ENCODE measurements at places on chromosomes 16 and 17.
A peak's percentile ranks its signal among the peaks of the same experiment; 100 is the strongest.

GRCh38 chr17:4720787-4721186 is 10.4 kb downstream of the ARRB2 start:
- no peak for DNase-seq

- no peak for DNase-seq
Observed at GRCh38 chr17:55584055-55584685, 72.9 kb upstream of the SMIM36 start.

- no peak for DNase-seq
Observed at GRCh38 chr17:78010759-78011158, 52.3 kb downstream of the TNRC6C start.

GRCh38 chr17:45718791-45719190 is 65.3 kb upstream of the CRHR1 start:
- DNase-seq = no peak

GRCh38 chr17:13596241-13596923 is 5.3 kb downstream of the HS3ST3A1 start:
- DNase-seq = no peak

- no peak for DNase-seq
Observed at GRCh38 chr16:74202009-74202408, 94.6 kb upstream of the PSMD7 start.

GRCh38 chr17:75698659-75699058 is 22.6 kb upstream of the ITGB4 start:
- DNase-seq = no peak

GRCh38 chr17:4785311-4786105 is 656 bp downstream of the VMO1 start:
- no peak for DNase-seq

DNA sequence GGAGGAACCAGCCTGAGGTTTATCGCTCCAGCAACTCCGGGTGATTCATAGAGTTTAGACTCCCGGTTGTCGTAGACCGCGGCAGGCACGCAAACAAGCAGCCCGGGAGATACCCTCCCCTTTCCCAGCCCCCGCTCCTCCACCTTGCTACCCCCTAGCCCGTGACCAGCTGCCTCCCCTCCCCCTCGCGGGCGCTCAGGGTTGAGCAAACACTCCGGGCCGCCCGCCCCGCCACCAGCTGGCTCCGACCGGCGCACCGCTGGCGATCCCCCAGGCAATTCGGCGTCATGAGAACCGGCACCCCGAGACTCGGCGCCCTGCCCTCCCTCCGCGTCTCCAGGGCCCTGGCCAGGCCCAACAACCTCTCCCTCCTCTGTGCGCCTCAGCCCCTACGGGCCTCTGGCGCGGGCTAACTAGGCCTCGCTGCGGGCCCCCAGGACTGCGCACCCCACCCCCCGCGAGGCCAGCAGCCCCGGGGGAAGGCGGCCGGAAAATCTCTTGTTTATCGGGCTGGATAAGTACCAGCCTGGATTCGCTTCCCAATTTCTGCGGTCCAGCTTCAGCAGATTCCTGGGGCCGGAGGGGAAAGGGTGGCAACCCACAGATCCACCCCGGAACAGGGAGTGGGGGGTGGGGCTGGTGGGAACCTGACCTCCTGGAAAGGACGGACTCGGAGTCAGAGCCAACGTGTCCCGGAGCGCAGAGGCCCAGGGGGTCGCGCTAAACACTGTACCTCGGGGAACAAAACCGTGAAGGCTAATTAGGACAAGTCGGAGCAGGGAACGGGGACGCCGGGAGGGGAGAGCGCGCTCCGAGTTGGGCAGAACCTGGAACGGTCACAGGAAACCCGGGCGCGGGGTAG is 951 bp upstream of the GPRC5C start:
- DNase-seq = peak; percentile 69

DNA sequence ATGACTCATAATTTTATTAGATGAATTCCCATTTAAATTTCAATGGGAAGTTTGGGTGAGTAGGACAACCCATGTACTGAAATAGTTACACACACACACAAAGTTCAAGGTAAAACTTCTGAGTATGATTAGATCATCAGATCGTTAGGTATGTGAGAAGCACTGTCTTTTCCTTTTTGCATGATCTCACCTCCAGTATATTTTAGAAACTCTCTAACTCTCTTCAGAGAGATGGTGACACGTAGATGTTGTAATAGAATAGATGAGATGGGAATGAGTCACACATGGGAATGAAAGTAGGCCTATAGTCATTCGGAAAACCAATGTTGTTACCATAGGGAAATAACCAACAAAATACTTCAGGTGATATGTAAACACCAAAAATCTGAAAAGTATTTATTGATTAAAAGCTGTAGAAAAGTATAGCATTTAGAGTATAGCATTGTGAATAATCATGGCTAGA is 22.2 kb downstream of the KRT23 start:
- DNase-seq = peak; percentile 81

DNA sequence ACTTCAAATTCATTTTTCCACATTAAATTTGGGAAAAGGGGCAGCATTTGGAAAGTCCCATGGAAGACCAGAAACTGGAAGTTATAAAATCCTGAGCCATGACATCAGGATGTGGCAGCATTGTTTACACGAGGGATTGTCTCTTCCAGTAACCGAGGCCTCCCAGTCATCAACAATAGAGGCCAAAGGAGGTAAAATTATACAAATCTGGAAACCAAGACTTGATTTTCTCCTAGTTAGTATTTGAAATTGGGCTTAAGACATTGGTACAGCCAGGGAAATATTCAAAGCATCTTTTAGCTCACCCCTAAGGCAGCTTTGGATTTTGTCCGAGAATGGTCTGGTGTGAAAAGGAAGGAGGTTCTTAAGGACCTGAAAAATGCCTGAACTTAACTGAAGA is 251.6 kb upstream of the FOXF1 start:
- DNase-seq = no peak

DNA sequence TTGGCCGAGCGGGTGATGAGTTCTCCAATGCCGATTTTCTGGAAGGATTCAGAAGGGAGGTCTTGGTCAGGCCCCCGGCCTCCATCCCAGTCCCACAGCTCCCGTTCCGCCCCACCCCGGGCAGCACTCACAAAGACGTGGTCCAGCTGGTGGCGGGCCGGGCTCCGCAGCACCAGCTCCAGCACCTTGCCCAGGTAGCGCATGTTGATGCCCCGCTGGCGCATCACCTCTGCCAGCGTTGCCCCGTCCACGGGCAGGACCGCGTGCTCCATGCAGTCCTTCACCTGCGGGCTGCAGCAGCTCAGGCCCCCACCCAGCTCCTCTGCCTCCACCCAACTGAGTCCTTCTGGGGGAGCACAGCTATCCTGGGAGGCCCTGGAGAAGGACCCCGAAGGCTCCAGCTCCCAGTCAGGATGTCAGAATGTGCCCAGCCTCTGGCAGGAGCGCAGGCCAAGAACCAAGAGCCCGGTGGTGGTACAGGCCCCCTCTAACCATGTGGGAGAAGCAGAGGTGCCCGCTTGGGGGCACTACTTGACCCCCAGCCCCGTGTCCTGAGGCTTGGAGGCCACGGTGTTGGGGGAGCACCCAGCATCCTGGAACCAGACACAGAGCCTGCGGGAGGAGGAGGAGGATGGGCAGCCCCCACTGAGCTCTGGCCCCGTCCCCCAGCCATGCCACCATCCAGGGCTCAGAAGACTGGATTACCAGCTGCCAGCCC is 16.2 kb downstream of the CLUH start:
- no peak for DNase-seq

- no peak for DNase-seq
Observed at GRCh38 chr16:70540994-70541393, 17.4 kb downstream of the SF3B3 start.

DNA sequence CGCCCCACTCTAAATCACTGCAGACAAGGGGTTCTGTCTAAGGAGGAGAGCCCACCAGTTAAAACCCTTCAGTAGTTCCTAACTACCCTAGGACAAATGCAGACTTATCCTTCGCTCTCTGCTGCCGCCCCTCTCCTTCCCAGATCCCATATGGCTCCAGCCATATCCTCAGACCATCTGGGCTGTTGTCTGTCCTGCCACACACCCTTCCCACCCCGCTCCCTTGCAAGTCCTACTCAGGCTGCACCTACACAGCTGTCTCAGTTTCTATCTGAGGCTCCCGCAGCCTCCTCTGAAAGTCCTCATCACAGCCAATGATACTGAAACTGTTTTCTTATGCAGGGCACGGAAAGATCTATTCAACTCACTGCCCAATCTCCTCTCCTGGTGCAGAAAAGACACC is 720 bp upstream of the BCKDK start:
- no peak for DNase-seq

- DNase-seq = no peak
Observed at GRCh38 chr16:67969254-67970039, 1.0 kb upstream of the SLC12A4 start.

GRCh38 chr16:4696172-4696904 is 3.0 kb downstream of the NUDT16L1 start:
- no peak for DNase-seq

DNA sequence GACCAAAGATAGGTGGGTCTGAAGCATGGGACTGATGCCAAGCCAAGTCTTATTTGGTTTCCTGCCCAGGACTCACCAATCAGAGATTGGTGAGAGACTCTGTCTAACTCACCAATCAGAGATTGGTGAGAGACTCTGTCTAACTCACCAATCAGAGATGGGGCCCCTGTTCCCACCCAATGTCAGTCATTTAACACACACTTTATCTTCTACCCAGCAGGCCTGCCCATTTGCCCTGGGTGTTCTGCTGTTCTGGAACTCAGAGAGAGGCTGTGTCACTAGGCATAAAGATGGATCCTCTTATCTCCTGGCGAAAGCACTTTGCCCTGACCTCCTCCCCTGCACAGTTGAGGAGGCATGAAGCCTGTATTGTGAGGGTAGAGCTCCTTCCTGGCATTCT is 5.4 kb upstream of the RHOT1 start:
- no peak for DNase-seq

DNA sequence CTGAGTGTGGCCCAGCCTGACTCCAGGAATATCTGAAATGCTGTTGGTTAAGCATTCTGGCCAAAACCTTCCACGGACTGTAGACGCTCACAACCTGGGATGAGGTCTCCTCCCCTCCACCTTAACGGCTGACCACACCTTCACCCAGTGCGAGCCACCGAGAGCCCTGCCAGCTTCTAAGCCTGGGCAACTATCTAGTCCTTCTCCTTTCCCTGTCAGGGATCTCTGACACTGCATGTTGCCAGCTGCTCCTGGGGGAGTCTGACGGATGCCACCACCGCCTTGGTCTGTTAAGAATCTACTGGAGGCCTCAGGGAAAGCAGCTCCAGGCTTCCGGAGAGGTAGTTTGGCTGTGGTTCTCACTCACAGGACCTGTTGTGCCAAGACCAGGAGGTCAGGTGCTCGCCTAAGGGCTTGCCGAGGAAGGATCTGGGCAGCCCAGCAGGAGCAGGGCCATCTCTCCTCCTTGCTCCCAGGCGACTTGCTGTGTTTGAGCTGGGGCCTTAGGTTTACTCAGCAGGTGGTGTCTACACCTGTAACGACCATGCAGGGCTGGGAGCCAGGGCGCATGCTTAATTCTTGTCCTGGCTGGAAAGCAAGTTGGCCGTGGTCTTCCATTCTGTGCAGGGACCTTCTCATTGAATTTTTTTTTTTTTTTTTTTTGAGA is 111.8 kb downstream of the NTN1 start:
- DNase-seq = no peak

DNA sequence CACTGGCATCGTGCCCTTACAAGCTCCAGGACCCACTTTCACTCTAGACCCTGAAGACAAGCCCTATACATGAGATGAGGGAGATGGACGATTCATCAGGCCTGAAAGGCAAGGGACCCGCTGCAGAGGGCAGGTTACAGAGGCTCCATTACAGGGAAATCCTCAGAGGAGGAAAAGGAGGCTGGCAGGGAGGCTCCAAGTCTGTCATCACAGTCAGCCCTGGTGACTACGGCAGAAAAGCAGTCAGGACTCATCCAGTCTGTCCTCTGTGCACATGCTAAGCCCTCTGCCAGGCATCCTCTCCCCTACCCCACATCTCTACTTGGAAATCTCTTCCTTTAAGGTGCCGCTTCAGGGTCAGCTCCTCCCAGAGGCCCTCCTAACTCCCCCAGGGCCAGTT is 197.7 kb upstream of the CDH5 start:
- DNase-seq = no peak

- DNase-seq = no peak
Observed at GRCh38 chr17:41343029-41343428, 7.6 kb downstream of the KRT33A start.

DNA sequence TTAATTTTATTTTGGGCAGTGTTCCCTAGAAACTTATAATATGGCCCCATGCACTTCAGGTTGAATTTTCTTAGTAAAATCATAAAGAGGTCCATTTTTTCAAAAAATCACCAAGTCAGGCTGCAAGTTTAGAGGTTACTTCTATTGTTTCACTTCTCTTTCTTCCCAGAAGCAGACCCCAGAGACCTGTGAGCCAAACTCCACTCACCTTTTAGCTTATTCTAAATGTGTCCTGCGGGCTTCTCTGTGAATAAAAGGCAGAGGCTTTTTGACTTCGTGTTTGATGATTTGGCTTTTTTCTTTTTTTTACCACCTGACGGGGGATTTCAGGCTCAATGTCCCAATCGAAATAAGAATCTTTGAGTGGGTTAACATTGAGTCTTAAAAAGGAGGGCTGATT is 7.4 kb downstream of the PRKCB start:
- no peak for DNase-seq

GRCh38 chr17:82734987-82735866 is at the start of gene FN3K:
Gene FN3K, plus strand, starts transcription at chr17:82735615. Its CDS starts 22 bp downstream, at chr17:82735637.
- DNase-seq = peak; percentile 45

DNA sequence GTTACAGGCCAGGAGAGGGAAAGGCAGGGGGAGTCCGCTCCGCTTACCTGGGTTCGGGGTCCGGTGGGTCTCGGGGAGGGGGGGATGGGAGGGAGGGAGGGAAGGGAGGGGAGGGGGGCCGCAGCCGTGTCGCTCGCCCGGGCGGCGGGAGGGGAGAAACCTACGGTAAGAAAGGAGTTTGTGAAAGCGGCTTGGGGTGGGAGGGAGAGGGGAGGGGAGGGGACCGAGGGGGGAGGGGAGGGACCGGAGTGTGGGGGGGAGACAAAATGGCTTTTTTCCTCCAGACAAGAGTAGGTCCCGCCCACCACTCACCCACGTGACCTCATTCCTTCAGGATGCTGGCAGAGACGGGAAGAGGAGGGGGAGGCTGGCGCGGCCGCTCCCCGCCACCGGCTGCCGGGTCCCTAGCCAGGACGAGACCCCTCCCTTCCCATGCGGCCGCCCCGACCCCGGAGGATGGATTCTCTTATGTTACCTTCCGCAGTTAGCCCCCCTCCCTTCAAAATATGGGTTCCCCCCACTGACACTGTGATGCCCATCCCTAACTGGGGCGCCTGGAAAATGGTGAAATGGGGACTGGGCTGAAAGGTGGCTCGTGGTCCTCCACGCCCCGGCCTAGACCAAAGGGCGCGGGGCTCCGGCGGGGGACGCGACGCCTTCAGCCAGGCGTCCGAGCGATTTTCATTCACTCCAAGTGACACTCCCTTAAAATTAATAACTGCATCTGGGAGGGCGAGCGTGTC is at the start of gene PCGF2:
Gene PCGF2, minus strand, starts transcription at position 188 of the 743 bp plus-strand sequence. CDS start 7,934 bp downstream, outside the sequence.
- DNase-seq = peak; percentile 87

GRCh38 chr17:82957469-82957795 is 117.6 kb upstream of the ZNF750 start:
- DNase-seq = no peak

- no peak for DNase-seq
Observed at GRCh38 chr16:53201900-53202299, 147.1 kb downstream of the CHD9 start.
